ENCODE measurements at places on chromosomes 7 and 10. TPM values are rescaled to one million over a fixed set of nuclear protein-coding genes. Genes with fewer than 3 reads are reported as not detected.

Gene MAGI2
- not detected for total RNA-seq

Gene HABP2
- total RNA-seq, result not detected

Gene TET1
- 4.3 TPM for total RNA-seq

Gene FRMPD2
- not detected for total RNA-seq

Gene FAM180A
- total RNA-seq, result not detected

Gene MKX
- total RNA-seq, result not detected

Gene SLC29A4
- 0.47 TPM for total RNA-seq

Gene CYTH3
- total RNA-seq, result 14.3 TPM

Gene CLRN3
- total RNA-seq, result not detected

Gene AGR3
- total RNA-seq, result not detected

Gene AS3MT
- total RNA-seq, result 0.37 TPM

Gene TMEM196
- total RNA-seq, result not detected

Gene MORN4
- 0.44 TPM for total RNA-seq

Gene PDE1C
- not detected for total RNA-seq

Gene MACC1
- total RNA-seq, result 1.0 TPM

Gene AKR1D1
- total RNA-seq, result not detected

Gene TRIM50
- total RNA-seq, result not detected

Gene HACD1
- 22.0 TPM for total RNA-seq

Gene PRKRIP1
- total RNA-seq, result 47.7 TPM

Gene PON1
- not detected for total RNA-seq

Gene HOGA1
- not detected for total RNA-seq
